NCI-H460 (cell line): ENCODE measurements at places on chromosomes 3 and 15. TPM values are rescaled to one million over a fixed set of nuclear protein-coding genes. Genes with fewer than 3 reads are reported as not detected.

Gene ACOX2
- 9.3 and 11.5 TPM in 2 replicates for total RNA-seq

Gene WNT7A
- not detected in 2 replicates for total RNA-seq

Gene GATM
- 0.25 and 0.78 TPM in 2 replicates for total RNA-seq

Gene MYZAP
- total RNA-seq, result not detected in 2 replicates

Gene PLA2G4F
- not detected in 2 replicates for total RNA-seq

Gene EPHA3
- total RNA-seq, result 7.2 and 7.8 TPM in 2 replicates

Gene PAQR5
- total RNA-seq, result 6.3 and 8.8 TPM in 2 replicates

Gene GOLGA8T
- 0.35 and 0.52 TPM in 2 replicates for total RNA-seq

Gene COLQ
- not detected in 2 replicates for total RNA-seq

DNA sequence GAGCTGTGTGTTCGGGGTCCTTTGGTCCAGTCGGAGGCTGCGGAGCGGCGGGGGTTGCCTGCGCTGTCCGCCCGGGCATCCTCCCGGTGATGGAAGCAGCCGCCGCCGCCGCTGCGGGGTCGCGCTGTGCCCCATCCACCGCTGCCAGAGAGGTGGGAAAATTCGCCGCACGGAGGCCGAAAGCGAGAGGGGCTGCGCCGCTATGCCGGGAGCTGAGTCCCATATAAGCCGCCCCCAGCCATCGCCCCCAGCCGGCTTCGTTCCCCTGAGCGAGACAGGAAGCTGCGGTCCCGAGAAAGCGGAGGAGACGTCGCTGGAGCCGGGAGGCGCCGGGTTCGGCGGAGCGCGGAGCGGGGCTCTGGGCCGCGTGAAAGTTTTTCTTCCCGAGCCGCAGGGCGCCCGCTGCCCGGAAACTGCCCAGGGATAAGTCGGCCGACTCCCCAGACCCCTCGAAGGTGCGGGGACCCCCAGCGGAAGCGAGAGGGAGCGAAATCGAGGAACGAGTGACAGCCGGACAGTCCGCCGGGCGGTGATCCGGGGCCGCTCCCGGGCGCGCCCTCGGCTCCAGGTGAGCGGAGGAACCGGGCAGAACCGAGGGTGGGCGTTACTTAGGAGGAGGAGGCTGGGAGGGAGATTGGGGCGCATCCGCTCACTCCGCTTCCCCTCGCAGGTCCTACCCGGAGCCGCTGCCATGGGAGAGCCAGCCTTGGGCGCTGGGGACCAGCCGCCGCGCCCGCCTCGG is 574 bp downstream of the CHST2 start:
- DNase-seq, result no peak

DNA sequence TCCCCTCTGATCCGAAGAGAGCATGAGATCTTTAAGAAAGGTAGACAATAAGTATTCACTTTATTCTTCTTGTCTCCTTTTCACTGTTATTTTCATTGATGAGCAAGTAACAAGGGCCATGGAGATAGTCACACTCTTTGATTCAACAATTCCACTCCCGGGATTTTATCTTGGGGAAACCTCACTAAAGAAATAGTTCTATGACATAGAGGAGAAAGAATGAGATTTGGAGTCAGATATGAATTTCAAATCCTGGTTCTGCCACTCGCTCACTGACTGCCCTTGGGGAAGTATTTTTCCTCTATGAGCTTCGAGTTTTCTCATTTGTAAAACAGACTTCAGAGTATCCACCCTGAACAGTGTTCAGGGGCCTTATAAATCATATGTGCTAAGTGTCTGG is 514.6 kb downstream of the NLGN1 start:
- DNase-seq, result no peak

- no peak for DNase-seq
Measured at GRCh38 chr3:55567615-55568014, 80.5 kb upstream of the WNT5A start.

- no peak for DNase-seq
Measured at GRCh38 chr3:13623101-13623654, 74.3 kb downstream of the FBLN2 start.

GRCh38 chr15:99911816-99912215 is 178.6 kb upstream of the LYSMD4 start:
- no peak for DNase-seq

DNA sequence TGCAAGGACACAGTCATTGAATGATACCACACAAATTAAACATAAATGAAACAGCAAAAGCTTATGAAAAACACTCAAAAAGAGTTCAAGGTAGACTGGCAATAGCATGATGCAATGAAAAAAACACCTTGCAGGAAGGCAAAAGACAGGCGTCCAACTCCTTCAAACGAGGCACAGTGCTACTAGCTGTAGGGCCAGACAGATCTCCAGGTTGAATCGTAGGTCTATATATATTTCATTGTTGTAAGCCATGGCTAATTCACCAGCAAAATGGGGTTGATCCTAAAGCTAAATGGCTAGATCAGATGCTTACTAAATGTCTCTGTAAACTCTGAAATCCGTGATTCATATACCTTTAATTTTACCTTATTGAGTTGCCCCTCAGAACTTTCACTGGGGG is 94.2 kb downstream of the THRB start:
- DNase-seq, result no peak

DNA sequence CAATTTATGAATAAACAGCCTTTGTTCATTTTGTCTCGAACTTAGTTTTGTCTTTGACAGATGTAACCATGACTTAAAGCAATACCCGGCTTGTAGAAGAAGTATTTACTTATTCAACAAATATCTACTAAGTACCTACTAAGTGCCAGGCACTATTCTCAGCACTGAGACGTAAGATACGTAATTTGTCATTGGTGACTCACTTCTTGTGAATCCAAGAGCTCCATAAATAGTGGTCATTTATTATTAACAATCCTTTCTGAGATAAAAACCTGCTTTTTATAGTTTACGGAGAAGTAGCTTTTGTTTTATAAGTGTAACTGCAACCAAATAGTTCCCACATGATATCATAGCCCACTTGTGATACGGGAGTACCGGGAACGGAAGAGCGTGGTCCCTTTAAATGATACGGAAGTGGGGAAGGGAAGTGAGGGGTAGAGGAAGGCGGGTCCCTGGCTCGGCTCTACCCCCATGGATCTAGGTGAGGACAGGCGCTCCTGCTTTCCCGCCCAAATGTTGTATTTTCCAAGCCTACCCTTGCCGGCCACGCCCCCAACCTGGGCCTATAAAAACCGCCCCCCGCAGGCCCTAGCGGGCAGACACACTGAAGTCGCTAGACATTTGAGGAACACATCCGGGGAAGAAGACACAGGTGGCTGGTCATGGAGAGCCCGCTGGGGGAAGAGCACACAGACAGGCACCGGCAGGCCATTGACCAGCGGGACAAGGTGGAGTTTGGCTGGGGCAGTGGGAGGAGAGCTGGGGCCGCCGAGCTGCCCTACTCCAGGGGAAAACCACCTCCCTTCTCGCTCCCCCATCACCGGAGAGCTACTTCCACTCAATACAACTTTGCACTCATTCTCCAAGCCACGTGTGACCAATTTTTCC is at the start of gene SAMMSON:
Gene SAMMSON, plus strand, starts transcription at position 594 of the 888 bp plus-strand sequence.
- DNase-seq, result no peak

DNA sequence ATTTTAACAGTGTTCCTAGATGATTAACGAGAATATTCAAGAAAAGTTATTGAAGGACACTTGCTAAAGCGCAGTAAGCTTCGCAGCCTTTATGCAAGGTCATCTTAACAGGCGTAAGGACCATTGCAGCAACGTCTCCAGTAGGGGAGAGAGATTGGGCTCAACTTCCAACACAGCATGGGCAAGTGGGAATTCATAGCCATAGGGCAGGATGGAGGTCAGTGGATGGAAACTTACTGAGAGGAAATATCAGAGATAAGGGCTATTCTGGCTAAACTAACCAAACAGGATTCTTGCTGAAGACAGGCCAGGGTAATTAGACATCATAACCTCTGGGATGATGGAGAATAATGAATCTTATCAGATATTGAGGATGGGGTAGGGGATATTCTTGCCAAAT is 82.8 kb downstream of the DHX36 start:
- DNase-seq, result no peak

GRCh38 chr3:98343647-98344507 is 9.8 kb upstream of the OR5K4 start:
- DNase-seq, result peak; percentile 49

- no peak for DNase-seq
Measured at GRCh38 chr15:83930392-83931212, 276.7 kb downstream of the ADAMTSL3 start.

GRCh38 chr3:177234121-177234520 is 36.8 kb upstream of the TBL1XR1 start:
- no peak for DNase-seq

- DNase-seq, result no peak
Measured at GRCh38 chr3:46882377-46883053, 5.0 kb downstream of the PTH1R start.

GRCh38 chr3:11591391-11592282 is 52.1 kb downstream of the VGLL4 start:
- DNase-seq, result no peak

DNA sequence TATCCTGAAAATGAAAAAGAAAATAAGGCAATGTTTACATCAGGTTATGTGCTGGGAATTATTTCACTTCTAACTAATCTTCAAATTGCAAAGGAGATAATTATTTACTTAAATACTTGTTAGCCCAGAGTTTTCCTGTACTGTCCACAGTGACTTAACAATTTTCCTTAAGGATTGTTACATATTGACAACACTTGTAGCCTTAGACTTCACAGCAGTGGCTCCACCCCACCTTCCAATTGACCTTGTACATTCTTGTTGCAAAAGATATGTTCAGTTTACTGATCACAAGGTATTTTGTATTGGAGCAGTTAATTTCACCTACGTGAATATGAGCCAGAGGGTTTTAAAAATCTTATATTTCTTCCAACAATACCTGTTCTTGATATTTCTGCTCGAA is 376.9 kb downstream of the CNTN6 start:
- no peak for DNase-seq

DNA sequence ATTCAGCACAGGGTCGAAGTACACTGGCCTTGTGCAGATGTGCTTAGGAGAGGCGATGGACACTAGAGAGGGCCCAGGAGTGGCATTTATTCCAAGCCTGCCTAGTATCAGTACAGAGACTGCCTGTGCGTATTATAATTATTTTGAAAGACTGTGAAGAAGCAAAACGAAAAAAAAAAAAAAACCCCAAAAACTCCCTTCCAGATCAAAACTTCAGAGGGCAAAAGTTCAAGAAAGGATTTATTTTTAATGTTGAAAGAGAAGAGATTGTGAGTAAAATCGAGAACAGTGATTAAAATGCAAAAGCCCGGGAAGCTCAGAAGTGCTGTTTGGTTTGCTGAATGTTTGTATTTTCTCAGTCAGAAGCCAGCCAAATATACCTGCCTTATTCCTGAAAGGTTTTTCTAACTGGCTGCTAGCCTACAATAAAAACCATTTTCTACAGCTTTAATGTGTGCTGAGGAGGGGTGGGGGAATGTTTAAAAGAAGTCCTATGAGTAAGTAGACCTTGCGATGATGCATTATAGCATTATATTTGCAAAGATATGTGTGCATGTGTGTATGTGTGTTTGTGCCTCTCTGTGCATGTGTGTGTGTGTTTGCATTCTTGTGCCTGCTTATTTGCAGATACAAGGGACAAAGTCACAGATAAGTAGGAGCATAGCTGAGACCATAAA is 19.3 kb upstream of the LZTFL1 start:
- DNase-seq, result no peak

DNA sequence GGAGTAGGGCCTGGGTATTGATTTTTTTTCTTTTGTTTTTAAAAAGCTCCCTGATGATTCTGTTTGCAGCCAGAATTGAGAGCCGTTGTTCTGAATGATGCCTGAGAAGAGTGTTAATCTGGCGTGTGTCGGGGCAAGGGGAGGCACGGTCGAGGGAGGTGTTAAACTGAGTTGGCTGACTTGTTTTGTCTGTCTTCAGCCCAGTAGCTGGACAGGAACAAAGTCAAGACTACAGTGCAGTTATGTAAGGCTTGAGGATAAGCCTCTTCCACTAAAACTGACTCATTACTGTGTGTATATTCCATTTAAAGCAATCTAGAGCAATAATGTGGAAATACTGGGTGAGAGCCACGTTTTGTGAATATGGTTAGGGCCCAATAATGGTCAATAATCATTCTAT is 119.0 kb upstream of the DLG1 start:
- DNase-seq, result no peak

- no peak for DNase-seq
Measured at GRCh38 chr15:64930778-64931371, 19.2 kb downstream of the ANKDD1A start.

DNA sequence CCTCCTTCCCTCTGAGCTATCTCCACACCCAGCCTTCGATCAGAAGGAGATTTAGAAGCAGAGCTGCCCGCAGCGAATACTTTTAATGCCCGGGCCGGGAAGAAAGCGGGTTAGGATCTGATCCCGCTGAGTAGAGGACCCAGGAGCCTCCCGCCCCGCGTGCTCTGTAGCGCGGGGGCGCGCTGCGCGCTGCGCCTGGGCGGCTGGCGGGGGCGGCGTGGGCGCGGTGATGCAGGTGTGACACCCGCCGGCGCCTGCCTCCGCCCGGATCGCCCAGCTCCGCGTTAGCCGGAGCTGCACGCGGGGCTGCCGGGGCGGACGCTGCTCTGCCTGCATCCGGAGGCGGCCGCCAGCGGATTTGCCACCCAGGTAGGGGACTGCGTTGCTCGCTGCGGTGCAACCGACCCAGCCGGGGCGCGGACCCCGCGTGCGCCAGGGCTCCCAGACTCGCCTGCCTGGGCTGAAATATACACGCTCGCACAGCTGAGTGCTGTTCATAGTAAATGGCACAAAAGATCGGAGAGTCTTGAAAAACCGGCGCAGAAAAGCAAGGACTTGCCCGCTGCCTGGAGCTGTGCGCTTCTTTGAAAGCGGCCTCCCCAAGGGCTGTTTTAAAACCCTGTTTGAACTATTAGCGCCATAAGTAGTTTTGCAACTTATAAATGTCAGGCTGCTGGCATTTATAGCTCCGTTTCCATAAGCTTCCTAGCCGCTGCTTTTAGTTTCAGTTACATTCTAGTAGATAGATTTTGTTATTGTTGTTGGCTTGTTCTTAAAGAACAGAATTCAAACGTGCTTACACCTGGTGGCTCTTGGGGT is at the start of gene SV2B:
Gene SV2B, plus strand, starts transcription at position 263 of the 819 bp plus-strand sequence. CDS start 126,007 bp downstream, outside the sequence.
- no peak for DNase-seq

- DNase-seq, result peak; percentile 5
Measured at GRCh38 chr15:93974804-93975481, 256.4 kb upstream of the MCTP2 start.

- DNase-seq, result no peak
Measured at GRCh38 chr15:60347480-60348049, 50.2 kb downstream of the ANXA2 start.

GRCh38 chr3:49841126-49841696 is 15.2 kb downstream of the TRAIP start:
- DNase-seq, result no peak

GRCh38 chr15:30901889-30902288 is 1.8 kb upstream of the FAN1 start:
- DNase-seq, result no peak

DNA sequence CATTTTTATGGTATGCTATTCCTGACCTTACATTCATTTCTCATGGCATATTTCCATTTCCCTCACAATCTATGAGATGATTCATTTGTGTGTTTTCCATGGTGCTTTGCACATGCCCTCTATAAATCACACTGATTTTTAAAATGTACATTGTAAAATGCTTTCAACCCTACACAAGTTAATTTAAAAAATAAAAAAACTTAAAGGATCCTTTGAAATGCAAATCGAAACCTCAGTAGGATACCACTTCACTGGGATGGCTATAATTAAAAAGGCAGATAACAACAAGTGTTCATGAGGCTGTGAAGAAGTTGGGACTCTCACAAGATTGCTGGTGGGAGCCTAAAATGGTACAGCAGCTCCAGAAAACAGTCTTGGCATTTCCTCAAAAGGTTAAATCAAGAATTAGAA is 83.5 kb downstream of the FMN1 start:
- DNase-seq, result no peak

- DNase-seq, result no peak
Measured at GRCh38 chr3:23172059-23172458, 31.1 kb upstream of the UBE2E2 start.

- DNase-seq, result no peak
Measured at GRCh38 chr3:166420071-166420470, 582.8 kb upstream of the BCHE start.
